NCI-H460 (cell line): ENCODE measurements at places on chromosomes 3 and 15. TPM values are rescaled to one million over a fixed set of nuclear protein-coding genes. Genes with fewer than 3 reads are reported as not detected.

DNA sequence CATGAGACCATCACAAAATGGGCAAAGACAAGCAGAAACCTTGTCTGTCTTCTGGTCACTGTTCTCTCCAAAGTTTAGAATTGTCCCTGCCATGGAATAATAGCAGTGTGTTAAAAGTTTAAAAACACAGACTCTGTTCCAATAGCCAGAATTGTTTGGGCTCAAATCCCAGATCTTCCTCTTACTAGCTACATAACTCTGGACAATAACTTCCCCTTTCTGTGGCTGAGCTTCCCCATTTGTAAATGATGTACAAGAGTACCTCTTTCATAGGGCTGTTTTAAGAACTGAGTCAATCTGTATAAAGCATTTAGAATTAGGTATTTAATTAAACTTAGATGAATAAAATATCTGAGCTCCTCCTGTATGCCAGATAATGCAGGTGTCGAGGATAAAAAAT lies 623.0 kb downstream of the NTRK3 start:
- no peak for DNase-seq

DNA sequence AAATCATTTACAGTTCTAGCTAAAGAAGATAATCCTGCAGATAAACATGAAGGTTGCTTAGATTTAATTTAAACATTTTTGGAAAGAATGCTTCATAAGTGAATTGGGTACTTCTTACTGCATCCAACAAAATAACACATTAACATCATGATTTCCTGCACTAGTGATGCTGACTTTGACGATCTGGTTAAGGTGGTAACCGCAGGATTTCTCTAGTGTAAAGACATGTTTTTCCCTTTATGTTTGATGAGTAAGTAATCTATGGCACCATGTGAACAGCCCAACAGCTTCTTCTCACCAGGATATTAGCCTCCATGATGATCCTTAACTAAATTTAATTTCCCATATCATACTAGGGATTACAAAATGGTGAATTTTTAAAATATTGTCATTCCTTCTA lies 14.1 kb downstream of the SPPL2A start:
- DNase-seq, result no peak

Gene RPL14
- 1,156 and 1,178 TPM in 2 replicates for total RNA-seq

Gene PP2D1
- total RNA-seq, result not detected in 2 replicates

DNA sequence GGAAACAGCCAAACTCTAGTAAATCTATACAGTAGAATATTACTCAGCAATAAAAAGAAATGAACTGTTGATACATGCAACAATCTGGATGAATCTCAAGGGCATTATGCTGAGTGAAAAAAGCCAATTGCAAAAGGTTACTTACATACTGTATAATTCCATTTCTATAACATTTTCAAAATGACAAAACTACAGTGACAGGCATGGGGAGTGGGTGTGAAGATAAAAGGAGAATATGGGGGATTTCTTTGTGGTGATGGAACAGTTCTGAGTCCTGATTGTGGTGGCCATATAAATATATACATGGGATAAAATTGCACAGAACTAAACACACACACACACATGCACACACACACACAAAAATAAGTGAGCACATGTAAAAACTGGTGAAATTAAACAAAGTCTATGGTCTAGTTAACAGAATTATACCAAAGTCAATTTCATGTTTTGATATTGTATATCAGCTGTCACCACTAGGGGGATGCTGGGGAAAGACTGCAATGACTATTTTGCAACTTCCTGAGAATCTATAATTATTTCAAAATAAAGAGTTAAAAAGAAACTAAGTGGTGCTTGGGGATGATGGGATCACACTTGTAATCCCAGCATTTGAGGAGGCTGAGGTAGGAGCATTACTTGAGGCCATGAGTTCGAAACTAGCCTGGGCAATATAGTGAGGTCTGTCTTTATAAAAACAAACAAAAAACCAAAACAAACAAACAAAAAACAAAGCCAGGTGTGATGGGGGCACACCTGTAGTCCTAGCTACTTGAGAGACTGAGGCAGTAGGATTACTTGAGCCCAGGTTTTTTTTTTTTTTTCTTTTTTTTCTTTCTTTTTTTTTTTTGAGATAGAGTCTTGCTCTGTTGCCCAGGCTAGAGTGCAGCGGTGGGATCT lies 66.0 kb downstream of the SPTSSB start:
- no peak for DNase-seq

DNA sequence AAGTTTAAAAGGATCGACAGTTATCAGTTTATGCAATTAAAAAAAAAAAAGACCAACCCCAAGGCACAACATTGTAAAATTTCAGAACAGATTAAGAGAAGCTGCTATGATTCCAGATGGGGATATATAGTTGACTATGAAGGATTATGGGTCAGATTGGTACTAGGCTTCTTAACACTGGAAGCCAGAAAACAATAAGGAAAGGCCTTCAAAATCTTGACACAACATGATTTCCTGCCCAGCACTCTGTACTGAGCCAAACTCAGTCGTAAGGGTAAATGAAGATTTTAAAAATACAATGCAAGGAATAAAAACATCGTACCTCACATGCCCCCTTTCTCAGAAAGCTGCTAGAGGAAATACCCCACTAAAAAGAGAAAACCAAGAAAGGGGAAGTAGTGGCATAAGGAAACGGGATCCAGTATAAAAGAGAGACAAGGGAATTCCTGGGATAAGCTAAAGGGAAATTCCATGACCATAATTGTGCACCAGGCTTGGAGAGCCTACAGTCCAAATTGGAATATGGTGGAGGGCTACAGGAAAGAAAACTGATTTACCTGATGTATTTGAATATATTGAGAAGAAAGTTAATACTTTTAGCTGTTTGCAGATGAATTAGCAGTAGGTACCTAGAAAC lies 27.9 kb downstream of the PIAS1 start:
- no peak for DNase-seq

DNA sequence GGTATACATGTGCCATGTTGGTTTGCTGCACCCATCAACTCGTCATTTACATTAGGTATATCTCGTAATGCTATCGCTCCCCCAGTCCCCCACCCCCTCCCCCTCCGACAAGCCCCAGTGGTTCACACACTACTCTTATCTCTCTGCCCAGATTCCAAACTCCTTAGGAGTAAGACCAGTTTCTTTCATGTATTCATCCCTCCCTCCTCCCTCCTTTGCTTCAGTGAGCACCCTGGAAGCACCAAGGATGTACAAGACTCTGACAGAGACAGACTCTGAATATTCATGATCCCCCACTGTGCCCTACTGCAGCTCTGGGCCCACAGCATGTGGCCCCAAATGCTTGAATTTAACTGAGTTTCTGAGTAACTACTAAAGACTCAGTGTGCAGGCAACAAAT lies 113.8 kb upstream of the RAD18 start:
- DNase-seq, result no peak

- DNase-seq, result no peak
These were observed 355.0 kb downstream of the ERC2 start for GRCh38 chr3:56113231-56113630.
